ENCODE measurements at places on chromosomes 16 and 17. TPM values are rescaled to one million over a fixed set of nuclear protein-coding genes. Genes with fewer than 3 reads are reported as not detected.

The PYDC1 gene
- not detected for total RNA-seq

The CSH1 gene
- not detected for total RNA-seq

DNA sequence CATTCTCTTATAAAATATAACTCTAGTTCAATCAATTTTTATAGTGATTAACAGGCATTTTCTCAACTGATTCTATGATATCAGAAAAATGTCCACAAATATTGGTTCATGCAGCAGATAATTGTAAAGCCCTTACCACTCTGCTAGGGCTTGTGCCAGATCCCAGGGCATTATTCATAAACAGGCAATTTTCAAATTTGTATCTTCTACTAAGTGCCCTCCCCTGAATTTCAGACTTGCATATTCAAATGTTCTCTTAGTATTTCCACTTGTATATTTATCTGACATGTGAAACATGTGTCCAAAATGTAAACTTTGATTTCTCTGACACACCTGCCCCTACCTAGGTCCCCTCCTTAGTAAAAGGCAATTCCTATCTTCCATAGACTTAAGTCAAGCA lies 9.3 kb downstream of the CPHXL2 start:
- H3K4me3 ChIP-seq, result no peak overlapping the region
- no peaks in the 10 kb centered on the region for H3K36me3 ChIP-seq
- no peak overlapping the region for H3K27ac ChIP-seq
- DNase-seq, result no peak
- no peaks in the 10 kb centered on the region for H3K4me1 ChIP-seq
- H3K27me3 ChIP-seq, result no peaks in the 10 kb centered on the region

DNA sequence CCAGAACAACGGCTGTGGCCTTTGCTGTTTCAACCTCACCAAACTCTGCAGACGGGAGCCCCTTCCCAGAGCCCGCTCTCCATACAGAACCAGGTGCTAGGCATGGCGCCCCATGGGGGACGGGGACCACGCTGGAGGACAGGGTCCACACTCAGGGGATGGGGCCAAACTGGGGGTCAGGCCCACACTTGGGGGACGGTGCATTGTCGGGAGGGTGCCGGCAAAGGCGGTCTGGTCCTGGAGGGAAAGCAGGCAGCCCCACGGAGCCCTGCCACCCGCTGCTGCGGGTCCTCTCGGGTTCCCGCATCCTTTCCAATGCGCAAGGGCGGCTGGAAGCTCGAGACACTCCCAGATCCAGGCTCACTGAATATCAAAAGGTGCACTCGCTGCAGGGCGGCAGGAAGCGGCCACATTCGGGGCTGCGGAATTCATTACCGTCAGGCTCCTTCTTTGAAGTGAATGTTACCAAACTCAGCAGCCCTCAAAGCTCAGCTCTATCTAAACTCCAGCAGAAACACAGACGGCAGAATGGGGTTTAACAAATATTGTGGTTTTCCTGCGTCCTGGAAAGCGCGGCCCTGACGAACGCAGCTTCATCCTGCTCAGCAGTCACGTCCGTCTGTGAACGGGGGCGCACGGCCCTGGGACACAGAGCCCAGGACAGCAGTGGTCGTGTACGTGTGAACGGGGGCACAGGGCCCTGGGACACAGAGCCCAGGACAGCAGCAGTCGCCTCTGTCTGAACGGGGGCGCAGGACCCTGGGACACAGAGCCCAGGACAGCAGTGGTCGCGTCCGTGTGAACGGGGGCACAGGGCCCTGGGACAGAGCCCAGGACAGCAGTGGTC lies 41.3 kb downstream of the LMF1 start:
- H3K4me3 ChIP-seq, result no peak overlapping the region
- H3K27me3 ChIP-seq, result no peaks in the 10 kb centered on the region
- no peak for DNase-seq
- H3K4me1 ChIP-seq, result no peaks in the 10 kb centered on the region
- no peak overlapping the region for H3K27ac ChIP-seq

DNA sequence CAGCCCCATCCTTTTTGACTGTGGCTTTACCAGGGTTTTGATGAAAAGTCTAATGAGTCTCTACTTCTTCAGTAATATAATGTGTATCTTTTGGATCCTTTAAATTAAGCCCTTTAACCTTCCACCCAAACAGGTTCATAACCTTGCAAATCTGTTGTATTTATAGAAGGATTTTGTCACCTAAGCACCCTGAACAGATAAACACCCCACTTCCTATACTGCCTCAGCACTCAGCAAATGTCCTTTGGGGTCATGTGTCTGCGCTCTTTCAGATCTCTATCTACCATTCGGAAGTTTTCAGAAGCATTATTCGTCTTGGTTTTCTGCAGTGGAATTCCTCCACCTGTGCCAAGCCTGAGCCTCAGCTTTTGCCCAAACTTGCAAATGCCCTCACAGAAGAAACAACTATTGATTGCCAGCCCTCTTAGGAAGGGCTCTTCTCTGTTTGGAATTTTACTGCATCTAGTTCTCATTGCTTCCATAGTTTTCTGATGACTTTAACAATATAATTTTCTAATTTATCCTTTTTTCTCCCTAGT lies 214.8 kb upstream of the KCNJ16 start:
- H3K4me1 ChIP-seq, result no peaks in the 10 kb centered on the region
- no peak overlapping the region for H3K4me3 ChIP-seq
- no peak for DNase-seq

GRCh38 chr17:15659663-15660062 lies 24.4 kb downstream of the TRIM16 start:
- H3K4me3 ChIP-seq, result no peak overlapping the region
- peaks cover 13% of the 10 kb centered on the region for H3K4me1 ChIP-seq
- H3K27me3 ChIP-seq, result no peaks in the 10 kb centered on the region
- H3K36me3 ChIP-seq, result no peaks in the 10 kb centered on the region

GRCh38 chr16:84582958-84583516 lies 34.8 kb downstream of the COTL1 start:
- no peaks in the 10 kb centered on the region for H3K27me3 ChIP-seq
- H3K36me3 ChIP-seq, result peaks cover 7% of the 10 kb centered on the region
- H3K4me1 ChIP-seq, result peaks cover 6% of the 10 kb centered on the region
- DNase-seq, result no peak

DNA sequence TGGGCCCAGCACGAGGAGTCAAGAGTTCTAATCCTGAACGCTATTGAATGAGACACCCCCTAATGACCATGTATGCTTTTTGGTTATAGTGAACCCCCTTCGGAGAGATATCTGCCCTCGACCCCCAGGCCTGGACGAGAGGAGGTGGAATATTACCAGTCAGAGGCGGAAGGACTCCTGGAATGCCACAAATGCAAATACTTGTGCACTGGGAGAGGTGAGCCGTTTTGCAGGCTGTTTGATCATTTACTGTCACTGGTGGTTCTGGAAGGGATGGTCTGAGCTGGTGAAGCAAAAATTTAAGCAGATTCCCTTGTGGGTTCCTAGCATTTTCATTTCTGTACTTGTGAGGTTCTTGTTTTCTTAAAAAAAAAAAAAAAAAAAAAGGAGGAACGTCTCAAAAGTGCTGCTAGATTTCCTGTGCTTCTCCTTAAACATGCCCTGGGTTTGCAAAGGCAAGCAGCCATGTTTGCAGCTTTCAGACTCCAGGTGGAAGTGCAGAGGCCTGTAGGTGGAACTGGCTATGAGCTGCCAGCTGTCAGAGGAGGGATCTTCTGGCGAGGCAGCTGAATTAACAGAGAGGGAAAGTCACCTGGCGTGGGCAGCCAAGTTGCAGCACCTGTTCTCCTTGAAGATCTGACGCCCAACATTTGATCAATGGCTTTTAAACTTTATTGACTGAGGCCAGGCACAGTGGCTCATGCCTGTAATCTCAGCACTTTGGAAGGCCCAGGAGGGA lies 3.5 kb downstream of the MARVELD3 start:
- peaks cover 8% of the 10 kb centered on the region for H3K4me1 ChIP-seq
- no peak for DNase-seq
- no peak overlapping the region for H3K27ac ChIP-seq
- H3K36me3 ChIP-seq, result no peaks in the 10 kb centered on the region

- no peaks in the 10 kb centered on the region for H3K36me3 ChIP-seq
- DNase-seq, result no peak
Measured at GRCh38 chr16:19265380-19265930, 20.1 kb upstream of the CLEC19A start.

DNA sequence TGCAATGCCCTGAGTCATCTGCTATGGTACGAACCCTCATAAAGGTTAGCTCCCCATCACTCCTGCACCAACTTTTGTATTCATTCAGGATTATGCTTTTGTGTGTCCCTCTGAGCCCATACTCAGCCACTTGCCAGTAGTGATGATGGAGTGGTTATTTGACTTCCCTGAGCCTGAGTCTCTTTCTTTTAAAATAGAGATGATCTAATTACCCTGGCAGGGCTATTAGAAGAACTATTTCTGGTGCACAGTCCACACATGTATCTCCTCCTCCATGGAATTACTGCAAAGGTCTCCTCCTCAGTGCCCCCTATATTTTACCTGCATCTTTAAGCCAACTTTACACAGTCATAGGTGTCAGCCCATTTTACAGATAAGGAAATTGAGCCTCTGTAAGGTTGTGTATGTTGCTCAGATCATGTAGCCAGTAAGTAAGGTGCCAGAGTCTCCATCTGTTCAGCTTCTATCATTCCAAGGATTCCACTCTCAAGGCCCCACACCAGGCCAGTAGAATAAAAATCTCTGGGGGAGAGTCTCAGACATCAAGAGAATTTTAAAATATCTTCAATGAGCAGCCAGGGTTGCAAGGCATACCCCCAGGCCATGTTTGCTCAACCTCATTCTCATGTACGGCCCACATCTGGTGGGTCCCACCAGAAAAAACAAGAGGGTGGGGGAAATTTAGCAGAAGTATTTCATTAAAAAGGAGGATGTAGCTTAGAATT lies 333.7 kb upstream of the HSBP1 start:
- no peak for DNase-seq
- H3K36me3 ChIP-seq, result no peaks in the 10 kb centered on the region
- H3K4me3 ChIP-seq, result no peak overlapping the region
- no peaks in the 10 kb centered on the region for H3K27me3 ChIP-seq
- H3K4me1 ChIP-seq, result peaks cover 9% of the 10 kb centered on the region

DNA sequence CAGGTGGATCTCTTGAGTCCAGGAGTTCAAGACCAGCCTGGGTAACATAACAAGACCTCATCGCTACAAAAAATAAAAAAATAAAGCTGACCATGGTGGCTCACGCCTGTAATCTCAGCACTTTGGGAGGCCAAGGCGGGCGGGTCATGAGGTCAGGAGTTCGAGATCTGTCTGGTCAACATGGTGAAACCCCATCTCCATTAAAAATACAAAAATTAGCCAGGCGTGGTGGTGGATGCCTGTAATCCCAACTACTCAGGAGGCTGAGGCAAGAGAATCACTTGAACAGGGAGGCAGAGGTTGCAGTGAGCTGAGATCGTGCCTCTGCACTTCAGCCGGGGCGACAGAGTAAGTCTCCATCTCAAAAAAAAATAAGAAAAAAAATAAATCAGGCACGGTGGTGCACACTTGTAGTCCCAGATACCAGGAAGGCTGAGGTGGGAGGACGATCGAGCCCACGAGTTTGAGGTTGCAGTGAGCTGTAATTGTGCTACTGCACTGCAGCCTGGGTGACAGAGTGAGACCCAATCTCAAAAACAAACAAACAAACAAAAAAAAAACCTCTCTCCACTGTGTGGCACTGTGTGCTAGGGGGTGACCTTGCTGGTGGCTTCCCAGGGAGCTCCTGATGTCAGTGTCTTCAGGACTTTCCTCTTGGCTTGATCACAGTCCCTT lies 19.8 kb upstream of the MAPK3 start:
- no peak overlapping the region for H3K27ac ChIP-seq
- no peaks in the 10 kb centered on the region for H3K36me3 ChIP-seq
- no peak overlapping the region for H3K4me3 ChIP-seq
- H3K4me1 ChIP-seq, result no peaks in the 10 kb centered on the region

Data from lower lobe of right lung (tissue), 2 donors.